ENCODE measurements at places on chromosomes 6 and 20. TPM values are rescaled to one million over a fixed set of nuclear protein-coding genes. Genes with fewer than 3 reads are reported as not detected.

DNA sequence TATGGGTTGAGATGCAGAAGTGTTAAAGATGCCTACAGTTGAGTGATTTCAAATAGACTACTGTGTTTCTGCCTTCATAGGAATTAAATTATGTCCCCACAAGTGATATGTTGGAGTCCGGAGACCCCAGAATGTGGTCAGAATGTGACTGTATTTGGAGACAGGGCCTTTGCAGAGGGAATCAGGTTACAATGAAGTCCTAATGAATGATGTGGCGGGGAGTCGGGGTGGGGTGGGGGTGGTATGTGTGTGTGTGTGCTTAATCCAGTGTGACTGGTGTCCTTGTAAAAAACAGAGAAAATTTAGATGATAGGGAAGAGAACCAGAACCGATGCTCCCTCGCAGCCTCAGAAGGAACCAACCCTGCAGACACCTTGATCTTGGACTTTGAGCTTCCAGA, 448.2 kb downstream of the QKI start:
- DNase-seq, result no peak
- peaks cover 10% of the 10 kb centered on the region for H3K27me3 ChIP-seq
- H3K36me3 ChIP-seq, result no peaks in the 10 kb centered on the region
- H3K27ac ChIP-seq, result no peak overlapping the region

GRCh38 chr6:135096403-135097130, 41.9 kb upstream of the HBS1L start:
- H3K27me3 ChIP-seq, result no peaks in the 10 kb centered on the region
- no peaks in the 10 kb centered on the region for H3K36me3 ChIP-seq
- H3K4me1 ChIP-seq, result peaks cover 16% of the 10 kb centered on the region
- H3K27ac ChIP-seq, result no peak overlapping the region
- H3K4me3 ChIP-seq, result no peak overlapping the region

GRCh38 chr6:56055081-56055704, 179.8 kb upstream of the BMP5 start:
- no peaks in the 10 kb centered on the region for H3K4me1 ChIP-seq
- DNase-seq, result no peak
- no peaks in the 10 kb centered on the region for H3K36me3 ChIP-seq
- H3K4me3 ChIP-seq, result no peak overlapping the region
- no peak overlapping the region for H3K27ac ChIP-seq
- no peaks in the 10 kb centered on the region for H3K27me3 ChIP-seq

- no peak for DNase-seq
- no peaks in the 10 kb centered on the region for H3K27me3 ChIP-seq
- no peak overlapping the region for H3K27ac ChIP-seq
- peaks cover 4% of the 10 kb centered on the region for H3K4me1 ChIP-seq
- no peak overlapping the region for H3K4me3 ChIP-seq
- H3K36me3 ChIP-seq, result no peaks in the 10 kb centered on the region
Observed at GRCh38 chr20:33568378-33568777, 78.5 kb downstream of the CBFA2T2 start.

DNA sequence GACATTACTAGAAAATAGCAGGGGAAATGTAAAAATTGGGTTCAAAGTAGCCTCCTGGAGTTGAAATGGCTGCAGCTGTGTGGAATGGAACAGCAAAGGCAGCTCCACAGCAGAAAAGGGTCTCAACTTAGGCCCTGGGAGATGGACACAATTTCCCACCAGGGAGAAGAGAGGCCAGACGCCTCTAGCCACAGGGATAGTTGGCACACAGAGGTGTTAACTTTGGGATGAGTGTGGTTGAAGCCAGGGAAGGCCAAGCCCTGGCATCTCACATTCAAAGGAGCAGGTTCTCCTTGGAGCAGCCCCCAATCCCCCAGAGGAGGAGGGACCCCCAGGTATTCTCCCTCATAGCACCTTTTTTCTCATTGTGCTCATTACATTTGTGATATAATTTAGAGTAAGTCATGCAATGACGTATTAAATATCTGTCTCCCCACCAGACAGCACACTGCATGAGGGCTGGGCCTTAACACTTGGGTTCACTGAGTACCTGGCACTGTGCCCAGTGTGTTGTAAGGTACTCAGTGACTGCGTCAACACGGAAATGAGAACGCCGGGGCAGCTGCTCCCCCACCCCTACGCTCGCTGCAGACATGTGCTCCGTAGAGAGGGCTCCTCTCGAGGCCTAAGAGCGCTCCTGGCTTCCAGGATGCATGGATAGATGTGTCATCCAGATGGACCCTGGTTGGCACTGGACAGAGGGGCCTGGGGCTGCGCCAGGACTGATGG, 76.0 kb upstream of the CD93 start:
- DNase-seq, result no peak
- H3K36me3 ChIP-seq, result no peaks in the 10 kb centered on the region
- H3K4me1 ChIP-seq, result peaks cover 26% of the 10 kb centered on the region
- no peak overlapping the region for H3K4me3 ChIP-seq

GRCh38 chr6:28981833-28982475, 23.2 kb downstream of the ZNF311 start:
- peaks cover 15% of the 10 kb centered on the region for H3K27me3 ChIP-seq
- peak overlapping the region; percentile 88 for H3K4me3 ChIP-seq
- H3K27ac ChIP-seq, result no peak overlapping the region

GRCh38 chr20:50234288-50234687, 43.7 kb downstream of the CEBPB start:
- no peaks in the 10 kb centered on the region for H3K27me3 ChIP-seq
- H3K36me3 ChIP-seq, result no peaks in the 10 kb centered on the region
- no peaks in the 10 kb centered on the region for H3K4me1 ChIP-seq
- H3K4me3 ChIP-seq, result no peak overlapping the region
- DNase-seq, result no peak
- H3K27ac ChIP-seq, result no peak overlapping the region

DNA sequence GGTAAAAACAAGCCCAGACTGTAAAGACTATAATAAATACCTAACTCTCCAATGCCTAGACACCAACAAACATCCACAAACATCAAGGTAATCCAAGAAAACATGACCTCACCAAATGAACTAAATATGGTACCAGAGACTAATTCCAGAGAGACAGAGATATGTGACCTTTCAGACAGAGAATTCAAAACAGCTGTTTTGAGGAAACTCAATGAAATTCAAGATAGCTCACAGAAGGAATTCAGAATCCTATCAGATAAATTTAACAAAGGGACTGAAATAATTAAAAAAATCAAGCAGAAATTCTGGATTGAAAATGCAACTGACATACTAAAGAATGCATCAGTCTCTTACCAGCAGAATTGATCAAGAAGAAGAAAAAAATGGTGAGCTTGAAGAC, 26.6 kb downstream of the NCOA6 start:
- H3K4me1 ChIP-seq, result no peaks in the 10 kb centered on the region
- no peak for DNase-seq
- peaks cover 5% of the 10 kb centered on the region for H3K36me3 ChIP-seq

DNA sequence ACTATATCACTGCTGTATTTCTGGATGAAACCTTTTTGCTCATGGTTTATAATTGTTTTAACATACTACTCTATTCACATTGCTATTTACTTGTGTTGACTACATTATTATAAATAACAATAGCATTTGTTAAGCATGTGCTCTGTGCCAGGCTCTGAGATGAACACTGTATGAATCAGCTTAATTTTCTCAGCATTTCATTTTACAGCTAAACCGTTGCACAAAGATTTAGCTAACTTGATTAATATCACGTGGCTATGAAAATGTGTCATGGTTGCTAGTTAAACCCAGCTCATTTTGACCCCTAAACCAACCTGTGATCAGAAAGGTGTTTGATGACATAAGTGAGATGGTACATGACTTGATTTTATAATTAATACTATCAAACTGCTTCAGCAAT, 77.5 kb downstream of the NCOA7 start:
- no peak for DNase-seq
- H3K36me3 ChIP-seq, result peaks cover 12% of the 10 kb centered on the region
- no peaks in the 10 kb centered on the region for H3K27me3 ChIP-seq
- H3K4me3 ChIP-seq, result no peak overlapping the region
- H3K27ac ChIP-seq, result no peak overlapping the region

- H3K27ac ChIP-seq, result no peak overlapping the region
- peaks cover 49% of the 10 kb centered on the region for H3K4me1 ChIP-seq
Observed at GRCh38 chr6:27891320-27891875, 20.8 kb downstream of the OR2B2 start.

DNA sequence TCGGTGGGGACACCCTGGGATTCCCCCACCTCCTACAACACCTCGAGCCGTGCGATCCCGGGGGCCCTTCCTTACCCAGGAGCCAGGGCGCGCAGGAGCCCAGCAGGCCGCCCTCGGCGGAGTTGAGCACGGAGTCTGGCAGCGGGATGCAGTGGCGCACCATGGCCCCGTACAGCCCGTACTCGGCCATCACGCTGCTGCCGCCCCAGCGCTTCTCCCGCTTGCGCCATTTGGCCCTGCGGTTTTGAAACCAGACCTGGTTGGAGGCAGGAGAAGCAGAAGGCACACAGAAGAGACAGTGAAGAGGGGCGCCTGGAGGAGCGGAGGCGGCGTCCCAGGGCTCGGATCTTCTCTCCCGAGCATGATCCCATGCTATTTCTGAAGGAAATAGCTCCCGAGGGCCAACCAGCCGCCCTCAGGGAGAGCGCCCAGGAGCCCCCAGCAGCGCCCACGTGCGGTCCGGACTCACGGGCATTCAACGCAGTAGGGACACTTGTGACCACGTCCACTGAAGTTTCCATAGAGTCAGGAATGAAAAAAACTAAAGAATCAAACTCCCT, 4.3 kb downstream of the VSX1 start:
- peaks cover 69% of the 10 kb centered on the region for H3K27me3 ChIP-seq
- no peak for DNase-seq
- no peak overlapping the region for H3K27ac ChIP-seq
- H3K4me1 ChIP-seq, result peaks cover 18% of the 10 kb centered on the region
- H3K4me3 ChIP-seq, result no peak overlapping the region

- DNase-seq, result no peak
- H3K27me3 ChIP-seq, result no peaks in the 10 kb centered on the region
- H3K4me1 ChIP-seq, result no peaks in the 10 kb centered on the region
- no peak overlapping the region for H3K4me3 ChIP-seq
- no peaks in the 10 kb centered on the region for H3K36me3 ChIP-seq
Observed at GRCh38 chr6:132205946-132206345, 195.3 kb downstream of the MOXD1 start.

The PAK5 gene
- not detected for total RNA-seq

The CD40 gene
- total RNA-seq, result 1.0 TPM

The TCF21 gene
- total RNA-seq, result not detected

The PDE7B gene
- total RNA-seq, result 0.25 TPM

Data from CD4-positive, alpha-beta T cell (primary cell).